ENCODE measurements at places on chromosomes 2 and 18.

- DNase-seq, result no peak
- H3K4me1 ChIP-seq, result no peaks in the 10 kb centered on the region
- H3K4me3 ChIP-seq, result no peak overlapping the region
Observed at GRCh38 chr2:162037028-162037795, 36.8 kb downstream of the DPP4 start.

DNA sequence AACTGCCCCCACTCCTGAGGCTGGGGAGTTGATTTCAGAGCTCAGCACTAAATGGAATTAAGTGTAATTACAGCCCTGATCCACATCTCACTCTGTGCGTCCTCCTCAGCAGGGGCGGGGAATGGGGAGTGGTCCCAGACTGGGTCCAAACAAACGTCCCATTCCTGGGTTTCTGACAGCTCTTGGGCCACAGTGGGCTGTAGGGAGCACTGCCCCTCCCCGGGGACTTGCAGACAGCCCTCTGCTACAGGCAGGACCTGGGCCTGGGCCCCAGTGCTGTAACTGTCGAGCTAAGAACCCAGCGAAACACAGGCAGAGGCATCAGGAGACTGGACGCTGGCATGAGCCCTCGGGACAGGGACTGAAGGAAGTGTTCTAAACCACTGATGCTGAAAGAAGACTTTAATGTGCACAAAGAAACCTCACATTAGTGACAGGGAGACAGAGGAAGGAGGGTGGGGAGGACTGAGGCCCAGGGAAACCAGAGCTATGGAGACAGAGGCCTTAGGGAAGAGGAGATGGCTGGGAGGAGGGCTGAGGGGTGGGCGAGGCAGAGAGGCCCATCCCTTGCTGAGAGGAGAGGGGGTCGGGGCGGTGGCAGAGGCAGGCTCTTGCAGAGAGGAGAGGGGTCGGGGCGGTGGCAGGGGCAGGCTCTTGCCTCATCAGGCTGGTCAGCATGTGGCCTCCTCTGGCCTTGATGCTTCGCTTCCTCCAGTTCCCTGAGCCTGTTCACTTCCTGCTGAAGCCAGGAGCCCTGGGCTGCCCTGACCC, 5.8 kb upstream of the SEMA4C start:
- H3K36me3 ChIP-seq, result peaks cover 6% of the 10 kb centered on the region
- DNase-seq, result no peak
- peaks cover 45% of the 10 kb centered on the region for H3K4me1 ChIP-seq
- H3K27me3 ChIP-seq, result no peaks in the 10 kb centered on the region
- peak overlapping the region; percentile 51 for H3K4me3 ChIP-seq
- peak overlapping the region; percentile 98 for H3K27ac ChIP-seq

DNA sequence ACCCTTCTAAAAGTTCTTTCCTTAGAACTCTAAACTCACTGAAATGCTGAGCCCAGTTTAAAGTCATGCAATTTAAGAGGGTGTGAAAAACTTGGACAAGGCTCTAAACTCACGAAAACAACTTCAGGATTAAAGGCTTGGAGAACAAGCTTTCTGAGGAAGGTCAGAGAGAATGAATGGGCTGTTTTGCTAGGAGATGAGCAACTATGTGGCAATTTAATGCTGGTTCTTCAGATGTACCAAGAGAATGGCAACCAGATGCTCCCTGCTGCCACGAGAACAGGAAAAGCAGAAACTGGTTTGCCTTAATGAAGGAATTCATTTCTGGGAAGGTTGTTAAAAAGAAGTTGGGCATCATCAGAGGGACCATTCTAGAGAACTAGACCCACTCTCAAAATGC, 77.8 kb upstream of the PMAIP1 start:
- no peak overlapping the region for H3K4me3 ChIP-seq
- H3K4me1 ChIP-seq, result no peaks in the 10 kb centered on the region
- no peaks in the 10 kb centered on the region for H3K36me3 ChIP-seq
- no peak for DNase-seq

DNA sequence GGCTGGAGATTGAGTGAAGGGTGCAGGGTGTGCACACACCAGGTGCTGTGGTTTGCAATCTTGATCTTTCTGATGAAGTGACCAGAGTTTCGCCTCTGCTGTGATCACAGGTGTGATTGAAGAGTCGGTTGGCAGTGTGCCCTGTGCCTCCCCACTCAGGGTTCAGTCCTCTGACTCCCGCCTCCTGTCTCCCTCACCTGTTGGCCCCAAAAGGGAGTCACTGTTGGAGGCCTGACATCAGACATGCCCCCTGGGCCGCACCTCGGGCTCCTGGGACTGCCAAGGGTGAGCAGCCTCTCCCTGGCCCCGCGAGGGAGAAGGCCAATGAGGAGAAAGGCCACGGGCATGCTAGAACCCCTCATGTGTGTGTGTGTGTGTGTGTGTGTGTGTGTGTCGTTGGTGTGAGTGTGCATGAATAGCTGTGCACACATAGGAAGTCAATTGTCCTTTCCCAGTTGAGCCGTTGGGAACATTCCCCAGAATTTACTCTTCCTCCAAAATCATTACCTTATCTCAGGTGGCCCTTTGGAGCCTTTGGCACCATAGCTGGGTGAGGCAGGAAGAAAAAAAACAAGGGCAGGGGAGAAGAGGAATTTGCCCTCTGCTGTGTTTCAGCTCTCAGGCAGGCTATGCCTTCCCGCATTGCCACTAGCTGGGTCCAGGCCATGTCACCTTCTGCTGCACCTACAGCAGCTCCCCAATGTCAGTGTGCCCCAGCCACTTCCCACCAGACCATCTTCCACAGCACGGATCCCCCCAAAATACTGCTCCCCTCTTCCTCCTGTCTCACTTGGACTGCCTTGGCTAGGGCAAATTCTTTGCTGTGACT, 78.1 kb upstream of the LAPTM4A start:
- no peaks in the 10 kb centered on the region for H3K36me3 ChIP-seq
- no peak overlapping the region for H3K4me3 ChIP-seq
- no peak for DNase-seq
- no peaks in the 10 kb centered on the region for H3K4me1 ChIP-seq
- H3K27ac ChIP-seq, result no peak overlapping the region

DNA sequence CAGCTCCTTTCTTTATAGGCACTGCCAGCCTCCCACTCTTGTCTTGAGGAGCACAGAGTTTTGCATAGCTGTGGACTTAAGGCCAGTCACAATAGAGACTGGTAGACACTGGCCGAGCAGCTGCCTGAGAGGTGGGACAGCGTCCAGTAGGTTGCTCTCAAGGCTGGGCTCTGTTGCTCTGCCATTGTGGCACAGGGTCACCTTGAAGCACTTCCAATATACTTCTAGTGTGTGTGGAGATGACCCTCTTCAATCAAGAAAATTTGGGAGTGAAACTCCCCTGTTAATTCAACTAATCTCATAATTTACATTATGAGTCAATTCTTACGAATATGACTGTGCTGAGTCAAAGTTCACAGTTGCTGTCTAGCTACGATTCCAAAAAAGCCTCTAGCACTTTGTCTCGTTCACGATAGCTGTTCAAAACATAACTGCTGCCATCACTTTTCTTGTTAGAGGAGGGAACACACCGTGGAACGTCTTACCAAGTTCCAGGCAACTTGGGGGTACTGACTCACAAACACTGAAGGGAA, 636.2 kb downstream of the EPHA4 start:
- no peak overlapping the region for H3K27ac ChIP-seq
- no peak overlapping the region for H3K4me3 ChIP-seq
- no peaks in the 10 kb centered on the region for H3K27me3 ChIP-seq
- no peaks in the 10 kb centered on the region for H3K4me1 ChIP-seq

DNA sequence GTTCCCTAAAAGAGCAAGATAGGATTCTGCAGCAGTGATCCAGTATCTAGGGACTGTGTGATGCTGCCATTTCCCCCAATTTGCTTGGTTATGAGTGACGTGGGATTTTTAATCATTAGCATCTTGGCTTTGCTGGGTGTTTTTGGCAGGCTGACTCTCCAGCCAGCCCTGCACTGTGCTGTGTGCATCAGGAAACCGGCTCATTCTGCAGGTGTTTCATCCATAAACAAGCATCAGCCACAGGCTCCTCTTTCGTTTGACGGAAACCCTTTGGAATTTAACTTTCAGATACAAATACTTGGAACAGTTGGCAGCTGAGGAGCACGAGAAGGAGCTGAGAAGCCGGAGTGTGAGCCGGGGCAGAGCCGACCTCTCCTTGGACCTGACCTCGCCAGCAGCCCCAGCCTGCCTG, 135.9 kb downstream of the TPGS2 start:
- no peak for DNase-seq
- H3K4me1 ChIP-seq, result no peaks in the 10 kb centered on the region
- H3K27ac ChIP-seq, result no peak overlapping the region
- H3K36me3 ChIP-seq, result no peaks in the 10 kb centered on the region
- H3K27me3 ChIP-seq, result no peaks in the 10 kb centered on the region

- H3K4me1 ChIP-seq, result peaks cover 24% of the 10 kb centered on the region
- H3K27me3 ChIP-seq, result no peaks in the 10 kb centered on the region
- H3K36me3 ChIP-seq, result peaks cover 9% of the 10 kb centered on the region
- no peak overlapping the region for H3K27ac ChIP-seq
Observed at GRCh38 chr18:56233595-56233994, 404.8 kb downstream of the TXNL1 start.

DNA sequence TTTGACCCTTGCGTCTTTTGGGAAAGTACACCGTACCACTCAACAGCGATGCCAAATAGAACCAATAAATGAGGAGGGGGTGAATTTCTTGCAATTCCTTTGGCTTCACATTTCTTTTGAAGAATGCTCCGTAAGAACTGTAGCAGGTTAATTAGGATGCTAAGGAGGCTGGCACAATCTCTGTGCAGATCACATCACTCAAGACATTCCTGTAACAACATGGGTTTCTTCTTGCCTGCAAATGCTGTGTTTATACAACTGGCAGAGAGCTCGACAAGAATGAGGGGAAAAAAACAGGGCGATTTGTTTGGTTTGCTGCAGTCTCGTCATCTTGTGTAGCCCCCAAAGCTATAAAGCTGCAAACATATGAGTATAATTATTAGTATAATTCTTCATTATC, 424.8 kb upstream of the DCC start:
- H3K4me3 ChIP-seq, result no peak overlapping the region
- no peaks in the 10 kb centered on the region for H3K4me1 ChIP-seq
- H3K36me3 ChIP-seq, result no peaks in the 10 kb centered on the region
- no peak for DNase-seq

DNA sequence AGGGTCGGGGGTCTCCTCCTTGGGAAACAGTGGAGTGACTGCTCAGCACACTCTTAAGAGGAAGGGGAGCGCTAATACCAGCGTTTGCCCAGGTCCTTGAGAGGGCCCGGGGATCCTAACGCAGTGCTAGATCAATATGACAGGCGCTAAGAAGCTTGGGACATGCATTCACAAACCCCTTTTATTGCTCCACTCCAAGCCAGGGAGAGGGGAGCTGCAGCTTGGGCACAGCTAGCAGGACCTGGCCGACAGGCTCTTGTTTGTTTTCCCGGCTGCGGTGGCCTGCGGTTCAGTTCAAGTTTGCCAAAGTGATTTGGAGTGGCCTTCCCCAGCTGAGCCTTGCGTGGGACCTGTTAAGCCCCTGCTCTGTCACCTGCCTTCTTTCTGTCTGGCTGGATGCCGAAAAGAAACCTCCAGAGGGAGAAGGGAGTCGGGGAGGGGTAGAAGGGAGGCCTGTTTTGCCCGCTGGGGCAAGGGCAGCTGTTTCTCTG, 152.1 kb downstream of the GLI2 start:
- H3K36me3 ChIP-seq, result no peaks in the 10 kb centered on the region
- H3K27me3 ChIP-seq, result no peaks in the 10 kb centered on the region
- H3K4me3 ChIP-seq, result no peak overlapping the region
- H3K4me1 ChIP-seq, result no peaks in the 10 kb centered on the region

DNA sequence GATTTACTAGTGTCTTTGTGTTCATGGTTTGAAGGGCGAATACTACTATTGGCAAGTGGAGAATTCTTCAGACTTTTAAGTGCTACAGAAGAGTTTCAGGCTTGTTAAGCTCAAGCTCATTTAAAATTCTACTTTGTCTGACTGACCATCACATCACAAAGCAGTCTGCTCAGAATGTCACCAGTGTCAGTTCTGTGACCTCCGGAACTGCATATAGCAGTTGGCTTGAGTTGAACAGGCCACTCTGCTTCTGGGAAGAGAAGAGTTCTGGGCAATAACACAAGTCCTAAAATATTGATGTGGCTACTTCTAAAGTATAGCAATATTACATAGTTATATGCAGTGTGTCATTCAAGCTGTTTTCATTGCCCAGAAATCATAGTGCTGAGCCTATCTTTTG, 245.0 kb upstream of the BOD1L2 start:
- DNase-seq, result no peak
- no peaks in the 10 kb centered on the region for H3K4me1 ChIP-seq
- H3K4me3 ChIP-seq, result no peak overlapping the region
- no peaks in the 10 kb centered on the region for H3K27me3 ChIP-seq
- no peak overlapping the region for H3K27ac ChIP-seq
- peaks cover 7% of the 10 kb centered on the region for H3K36me3 ChIP-seq

DNA sequence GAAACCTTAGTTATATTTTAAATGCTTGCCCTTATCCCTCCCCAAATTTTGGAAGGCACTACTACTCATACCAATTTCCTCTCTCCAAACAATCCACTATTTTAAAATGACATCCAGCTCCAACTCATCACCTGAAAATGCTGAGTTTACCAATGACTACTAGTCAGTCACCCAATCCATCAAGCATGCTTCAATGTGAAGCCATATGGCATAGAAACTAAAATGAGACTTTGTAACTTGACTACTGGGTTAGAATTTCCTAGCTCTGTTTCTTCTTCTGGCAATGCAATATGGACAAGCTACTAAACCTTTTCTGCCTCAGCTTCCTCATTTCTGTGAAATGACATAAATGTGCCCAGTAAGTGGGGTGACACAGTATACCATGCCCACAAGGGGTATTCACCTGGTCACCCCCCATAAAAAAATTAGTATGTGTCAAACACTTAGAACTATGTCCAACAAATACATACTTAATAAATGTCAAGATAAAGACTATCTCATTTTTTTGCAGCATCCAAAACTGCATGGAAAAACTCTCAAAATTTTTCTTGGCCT, 10.0 kb upstream of the STPG4 start:
- peaks cover 30% of the 10 kb centered on the region for H3K36me3 ChIP-seq
- no peak overlapping the region for H3K4me3 ChIP-seq
- H3K27me3 ChIP-seq, result no peaks in the 10 kb centered on the region
- DNase-seq, result no peak
- H3K27ac ChIP-seq, result peak overlapping the region; percentile 59
- H3K4me1 ChIP-seq, result peaks cover 55% of the 10 kb centered on the region

DNA sequence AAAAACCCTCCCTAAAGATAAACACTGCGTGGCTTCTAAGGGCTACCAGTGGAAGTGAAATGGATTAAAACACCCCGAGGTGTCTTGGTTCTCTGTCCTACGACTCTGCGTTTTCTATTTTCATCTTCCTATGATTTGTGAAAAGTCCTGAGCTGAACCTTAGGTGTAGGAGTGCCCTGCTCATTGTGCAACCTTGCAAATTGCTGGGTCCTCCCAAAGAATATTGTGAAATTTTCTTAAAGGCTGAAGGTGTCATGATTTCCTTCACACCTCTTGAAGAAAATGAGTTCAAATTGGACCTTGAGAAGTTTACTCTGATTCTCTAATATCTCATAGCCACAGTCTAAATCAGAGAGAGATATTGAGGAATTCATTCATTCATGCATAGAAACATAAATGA, 1.8 kb upstream of the SLC19A3 start:
- no peak for DNase-seq
- peaks cover 37% of the 10 kb centered on the region for H3K27me3 ChIP-seq
- no peak overlapping the region for H3K4me3 ChIP-seq

- H3K27me3 ChIP-seq, result no peaks in the 10 kb centered on the region
- H3K4me3 ChIP-seq, result no peak overlapping the region
- no peak overlapping the region for H3K27ac ChIP-seq
- DNase-seq, result peak; percentile 39
Observed at GRCh38 chr2:179020156-179020750, 29.7 kb downstream of the CCDC141 start.

GRCh38 chr2:109384308-109385271, 229.2 kb downstream of the SEPTIN10 start:
- no peaks in the 10 kb centered on the region for H3K36me3 ChIP-seq
- no peaks in the 10 kb centered on the region for H3K4me1 ChIP-seq
- H3K27ac ChIP-seq, result no peak overlapping the region
- no peak for DNase-seq
- H3K4me3 ChIP-seq, result no peak overlapping the region

Measured in stimulated activated naive B cell treated with anti-CD40 and anti-IgM and Interleukin-4, amounts not matched to agents 10 μg/mL and 1 μg/mL and 100 μg/mL, for 72 hours (primary cell).